ENCODE measurements at places on chromosomes 2 and 18. TPM values are rescaled to one million over a fixed set of nuclear protein-coding genes. Genes with fewer than 3 reads are reported as not detected.

DNA sequence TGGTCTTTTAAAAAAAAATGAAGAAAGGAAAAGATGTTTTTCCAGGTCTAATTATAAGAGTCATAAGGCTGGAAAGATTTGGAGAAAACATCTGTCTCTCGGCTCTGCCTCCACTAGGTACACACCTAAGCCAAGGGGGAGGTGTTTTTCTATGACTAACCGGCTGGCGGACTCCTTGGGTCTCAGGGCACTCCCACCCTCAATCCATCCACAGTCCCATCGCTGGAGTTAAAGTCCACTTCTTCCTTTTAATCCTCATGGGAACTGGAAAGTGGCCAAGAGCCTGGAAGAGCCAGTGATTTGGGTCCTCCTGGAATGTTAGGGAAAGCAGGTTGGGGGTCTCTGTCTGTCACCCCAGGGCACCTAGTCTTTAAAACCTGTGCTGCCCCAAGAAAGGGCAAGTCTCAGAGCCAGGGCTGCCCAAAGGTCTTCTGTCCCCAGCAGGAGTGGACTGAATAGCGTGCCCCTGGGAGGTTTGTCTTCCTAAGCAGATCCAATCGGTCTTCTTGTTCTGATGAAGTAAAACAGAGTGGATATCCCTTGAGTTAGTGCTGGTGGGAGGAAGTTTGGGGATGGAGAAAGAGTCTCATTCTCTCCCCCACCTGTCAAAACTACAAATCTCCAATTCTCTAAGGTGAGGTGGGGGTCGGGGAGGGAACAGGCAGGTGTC is 66.4 kb downstream of the MCFD2 start:
- DNase-seq, result no peak

MYO5B gene
- total RNA-seq, result 32.1 TPM

DNA sequence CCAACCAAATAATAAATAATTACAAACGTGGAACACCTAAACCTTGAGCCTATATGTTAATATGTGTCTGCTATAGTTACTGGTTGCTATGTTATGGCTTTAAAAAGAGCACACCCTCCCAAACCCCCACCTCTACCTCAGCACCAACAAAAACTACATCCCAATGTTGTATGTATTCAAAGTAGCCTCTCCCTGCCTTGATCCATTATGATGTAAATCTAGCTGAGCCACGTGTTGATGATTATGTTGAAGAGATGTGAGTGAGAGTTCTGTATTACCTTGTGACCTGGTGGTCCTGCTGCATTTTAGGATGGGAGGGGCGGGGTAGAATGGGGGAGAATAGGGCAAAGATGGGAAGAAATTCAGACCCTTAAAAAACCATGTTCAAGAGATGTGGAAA is 4.8 kb downstream of the MFSD6 start:
- DNase-seq, result no peak

ITPRIPL1 gene
- 12.4 TPM for total RNA-seq

GRCh38 chr2:128736689-128737545 is 418.2 kb upstream of the HS6ST1 start:
- peak; percentile 54 for DNase-seq

DNA sequence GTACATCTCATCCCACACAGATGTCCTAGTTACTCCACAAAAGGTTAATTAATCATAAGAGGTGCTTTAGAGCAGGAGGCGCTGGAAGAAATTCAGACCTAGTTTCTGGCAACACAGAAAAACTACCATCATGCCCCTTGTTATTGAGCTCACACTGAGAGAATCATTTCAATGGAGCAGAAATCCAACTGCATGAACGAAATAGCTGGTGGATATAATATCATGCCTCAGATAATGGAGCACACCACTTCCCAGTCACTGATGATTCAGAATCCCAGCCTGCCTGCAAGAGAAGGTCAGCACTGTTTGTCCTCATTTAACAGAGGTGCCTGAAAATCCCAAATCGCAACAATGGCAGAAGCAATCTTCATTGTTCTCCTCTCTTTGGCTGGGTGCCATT is 125.8 kb upstream of the CREB1 start:
- no peak for DNase-seq

GRCh38 chr2:206845877-206846276 is 80.5 kb downstream of the FASTKD2 start:
- DNase-seq, result no peak

- DNase-seq, result peak; percentile 3
These were observed 101.9 kb upstream of the RAB12 start for GRCh38 chr18:8507361-8507760.

GRCh38 chr18:62334120-62334519 is 9.0 kb downstream of the TNFRSF11A start:
- no peak for DNase-seq

GNAL gene
- total RNA-seq, result 4.6 TPM

- no peak for DNase-seq
These were observed 141.7 kb downstream of the SH3RF3 start for GRCh38 chr2:109270505-109271312.

- DNase-seq, result no peak
These were observed 147.3 kb downstream of the AGAP1 start for GRCh38 chr2:235640926-235641723.

NR4A2 gene
- total RNA-seq, result 17.9 TPM

LRP2 gene
- total RNA-seq, result 0.20 TPM

DNA sequence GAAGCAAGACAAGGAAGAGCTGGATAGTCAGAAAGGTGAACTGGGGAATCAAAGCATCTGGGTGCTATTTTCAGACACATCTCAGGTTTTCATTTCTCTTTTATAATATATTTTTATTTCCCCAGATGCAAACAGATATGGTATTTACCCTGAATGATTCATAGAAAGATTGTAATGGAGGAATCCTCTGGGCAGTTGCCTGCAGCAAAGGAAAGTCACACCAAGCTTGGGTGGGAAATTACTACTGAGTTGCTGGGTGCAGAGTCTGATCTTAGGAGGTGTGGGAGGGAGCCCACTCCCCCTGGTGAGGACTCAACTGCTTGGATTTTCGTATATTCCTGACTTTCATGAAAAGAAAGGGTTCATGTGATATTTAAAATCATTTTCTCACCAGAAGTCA is 2.1 kb downstream of the EFR3B start:
- DNase-seq, result no peak

- DNase-seq, result no peak
These were observed 26.3 kb downstream of the PAX3 start for GRCh38 chr2:222272446-222273015.

DNA sequence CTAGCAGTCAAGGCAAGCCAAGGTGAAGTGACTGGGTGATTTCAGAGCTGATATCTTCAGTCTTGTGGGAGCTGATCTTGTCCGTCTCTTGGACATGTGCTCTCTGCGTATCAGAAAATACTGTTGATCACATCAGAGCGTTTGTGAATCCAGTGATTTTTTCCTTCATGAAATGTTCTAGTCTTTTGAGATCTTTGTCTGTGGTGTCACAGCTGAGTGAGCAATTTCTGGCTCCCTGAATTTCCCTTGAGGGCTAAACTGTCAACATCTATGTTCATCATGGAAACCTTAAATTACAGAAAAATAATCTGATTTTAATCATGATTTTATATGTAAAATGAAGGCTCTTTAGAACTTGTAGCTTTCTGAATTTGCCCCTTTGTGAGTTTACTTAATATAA is 432.0 kb downstream of the CCDC85A start:
- no peak for DNase-seq

BIN1 gene
- 31.8 TPM for total RNA-seq

GRCh38 chr2:182591774-182592173 is 124.3 kb upstream of the DNAJC10 start:
- no peak for DNase-seq
